ENCODE measurements at places on chromosomes 4 and X.

GRCh38 chr4:121991968-121992367 is 40.1 kb upstream of the TRPC3 start:
- DNase-seq = no peak

GRCh38 chrX:1591863-1592469 is 562 bp downstream of the AKAP17A start:
- DNase-seq = no peak

DNA sequence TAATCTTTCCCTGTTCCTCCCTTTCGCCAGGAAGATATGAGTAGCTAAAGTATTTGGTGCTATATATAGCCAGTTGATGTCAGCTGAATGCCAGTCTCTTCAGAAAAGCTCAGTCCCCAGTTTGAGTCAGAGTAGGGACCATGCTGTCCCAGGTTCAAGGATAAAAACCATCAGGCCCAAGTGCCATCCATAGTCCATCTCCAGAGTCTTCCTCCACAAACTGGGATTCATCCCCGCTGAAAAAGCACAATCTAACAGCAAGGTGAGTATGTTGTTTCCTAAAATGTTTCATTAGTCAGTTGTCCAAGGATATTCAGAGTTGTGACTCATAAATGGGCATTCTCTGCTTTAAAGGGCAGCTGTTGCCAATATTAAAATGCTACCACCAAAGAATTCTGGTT is at the start of gene MYOZ2:
MYOZ2 (plus strand) TSS at position 112 of the 401 bp plus-strand sequence. CDS start 694 bp downstream, outside the sequence.
- no peak for DNase-seq

DNA sequence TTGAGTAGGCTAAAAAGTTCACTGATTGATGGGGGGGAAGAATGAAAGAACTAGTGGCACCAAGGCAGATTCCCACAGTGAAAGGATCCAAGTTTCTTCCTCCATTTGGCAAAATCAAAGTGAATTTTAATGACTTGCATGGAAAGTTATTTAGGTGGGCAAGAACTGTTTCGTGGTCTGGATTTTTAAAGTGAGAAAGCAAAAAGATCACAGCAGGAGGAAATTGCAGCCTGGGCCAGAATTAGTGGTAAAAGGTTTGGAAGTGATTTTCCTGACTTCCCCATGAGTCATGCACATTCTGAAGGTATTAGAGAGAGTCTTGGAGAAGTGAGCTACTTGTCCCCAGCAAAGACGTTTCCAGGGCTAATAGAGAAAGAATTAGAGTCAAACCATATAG is 207.8 kb downstream of the ANTXR2 start:
- DNase-seq = no peak

DNA sequence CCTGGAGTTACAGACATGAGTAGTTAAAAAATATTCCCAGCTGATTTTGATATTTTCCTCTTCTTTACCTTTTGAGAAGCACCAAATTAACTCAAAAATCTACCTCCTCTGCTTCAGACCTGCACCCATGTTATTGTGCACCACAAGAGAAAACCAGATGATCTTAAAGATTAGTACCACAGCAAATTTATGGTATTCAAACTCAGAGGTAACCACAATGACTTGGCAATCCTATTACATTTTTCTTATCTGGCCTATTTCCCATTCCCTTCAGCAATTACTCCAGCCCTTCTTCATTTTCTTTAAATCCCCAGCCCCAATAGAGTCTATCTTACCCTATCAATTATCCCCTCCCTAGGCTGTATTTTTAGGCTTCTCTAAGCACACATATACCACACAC is 535.1 kb downstream of the FAT4 start:
- no peak for DNase-seq

- DNase-seq = peak; percentile 39
Observed at GRCh38 chr4:159018062-159018629, 84.7 kb upstream of the RAPGEF2 start.

- no peak for DNase-seq
Observed at GRCh38 chr4:108829966-108830492, 67.2 kb upstream of the ETNPPL start.

- DNase-seq = no peak
Observed at GRCh38 chrX:151393514-151393913, 3.5 kb upstream of the VMA21 start.

DNA sequence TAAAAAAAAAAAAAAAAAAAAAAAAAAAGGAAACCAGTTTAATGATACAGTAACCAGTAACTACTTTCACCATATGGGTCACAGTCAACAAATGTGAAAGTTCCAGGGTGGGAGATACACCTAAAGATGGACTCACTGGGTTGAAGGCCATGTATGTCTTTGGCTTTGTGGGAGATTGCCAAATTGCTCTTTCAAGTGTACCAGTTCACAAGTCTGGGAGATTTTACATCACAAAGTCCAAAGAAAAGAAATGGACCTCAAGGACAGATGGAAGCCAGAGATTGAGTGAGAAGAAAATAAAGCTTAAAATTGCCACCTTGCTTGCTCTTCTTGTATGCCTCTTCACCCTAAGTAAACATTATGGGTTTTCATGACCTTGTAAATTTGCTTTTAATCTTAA is 65.3 kb downstream of the NHS start:
- no peak for DNase-seq

GRCh38 chr4:112702892-112703291 is 65.9 kb downstream of the LARP7 start:
- DNase-seq = no peak

DNA sequence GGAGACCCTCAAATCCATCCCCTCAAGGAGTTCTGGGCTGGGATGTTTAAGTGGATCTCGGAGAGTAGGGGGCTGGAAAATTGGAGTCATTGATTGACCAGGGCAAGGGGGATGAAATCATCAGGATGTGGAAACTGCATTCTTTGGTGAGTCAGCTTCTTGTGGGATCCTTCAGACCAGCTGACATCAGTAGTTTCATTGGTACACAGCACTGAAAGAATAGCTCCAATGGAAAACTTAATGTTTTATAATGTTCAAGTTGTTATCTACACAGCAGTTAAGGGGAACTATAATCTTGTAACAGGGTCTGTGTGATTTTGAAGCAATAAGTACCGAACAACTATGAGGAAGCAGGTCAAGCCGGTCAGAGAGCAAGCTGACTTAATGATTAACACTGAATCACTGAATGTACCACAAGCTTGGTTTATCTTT is 506.1 kb downstream of the RPA4 start:
- no peak for DNase-seq

DNA sequence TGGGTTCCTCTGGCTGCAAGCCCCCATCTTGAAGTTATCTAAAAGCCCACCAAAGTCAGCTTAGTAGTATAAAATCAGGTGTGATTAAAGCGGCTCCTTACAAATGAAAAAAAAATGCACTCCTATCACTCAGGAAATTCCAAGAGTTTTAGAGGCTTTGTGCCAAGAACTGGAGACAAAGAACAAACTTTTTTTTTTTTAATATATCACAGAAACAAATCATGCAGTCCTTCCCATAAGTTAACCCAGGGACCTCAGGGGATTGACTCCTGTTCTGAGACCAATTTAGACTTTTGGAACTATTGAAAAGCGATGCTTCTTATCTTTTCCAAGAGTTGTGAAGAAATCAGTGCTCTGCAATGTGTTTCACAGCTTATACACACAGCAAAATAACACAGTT is 53.6 kb downstream of the HHIP start:
- DNase-seq = no peak

DNA sequence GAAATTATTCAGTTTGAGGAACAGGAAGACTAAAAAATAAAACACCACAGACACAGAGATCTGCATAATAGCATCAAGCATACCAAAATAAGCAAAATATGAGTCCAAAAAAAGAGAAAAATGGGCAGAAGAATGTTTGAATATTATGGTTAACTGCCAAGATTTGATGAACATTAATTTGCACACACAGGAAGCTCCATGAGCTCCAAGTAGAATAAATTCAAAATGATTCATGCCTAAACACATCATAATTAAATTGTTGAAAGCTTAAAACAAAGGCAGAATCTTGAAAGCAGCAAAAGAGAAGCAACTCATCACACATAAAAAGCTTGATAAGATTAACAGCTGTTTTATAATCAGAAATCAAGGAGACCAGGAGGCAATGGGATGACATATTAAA is 156.6 kb upstream of the ARSJ start:
- no peak for DNase-seq

DNA sequence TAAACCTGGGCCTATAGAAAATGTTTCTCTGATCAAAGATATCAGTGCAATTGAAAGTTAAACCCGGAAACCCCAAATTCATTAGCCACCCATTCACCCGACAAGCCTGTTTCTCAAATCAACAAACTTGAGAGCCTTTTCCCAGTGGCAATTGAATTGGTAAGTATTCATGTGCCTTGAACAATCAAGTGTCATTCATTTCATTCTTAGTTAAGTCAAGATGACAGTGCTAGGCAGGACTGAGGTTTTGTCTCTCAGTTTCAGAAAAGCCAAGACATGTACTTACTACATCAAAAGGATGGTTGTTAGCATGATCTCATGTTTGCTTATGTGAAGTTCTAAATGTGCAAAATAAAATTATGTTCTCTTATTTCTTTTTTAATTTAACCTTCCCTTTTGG is 32.3 kb downstream of the CC2D2A start:
- DNase-seq = no peak

DNA sequence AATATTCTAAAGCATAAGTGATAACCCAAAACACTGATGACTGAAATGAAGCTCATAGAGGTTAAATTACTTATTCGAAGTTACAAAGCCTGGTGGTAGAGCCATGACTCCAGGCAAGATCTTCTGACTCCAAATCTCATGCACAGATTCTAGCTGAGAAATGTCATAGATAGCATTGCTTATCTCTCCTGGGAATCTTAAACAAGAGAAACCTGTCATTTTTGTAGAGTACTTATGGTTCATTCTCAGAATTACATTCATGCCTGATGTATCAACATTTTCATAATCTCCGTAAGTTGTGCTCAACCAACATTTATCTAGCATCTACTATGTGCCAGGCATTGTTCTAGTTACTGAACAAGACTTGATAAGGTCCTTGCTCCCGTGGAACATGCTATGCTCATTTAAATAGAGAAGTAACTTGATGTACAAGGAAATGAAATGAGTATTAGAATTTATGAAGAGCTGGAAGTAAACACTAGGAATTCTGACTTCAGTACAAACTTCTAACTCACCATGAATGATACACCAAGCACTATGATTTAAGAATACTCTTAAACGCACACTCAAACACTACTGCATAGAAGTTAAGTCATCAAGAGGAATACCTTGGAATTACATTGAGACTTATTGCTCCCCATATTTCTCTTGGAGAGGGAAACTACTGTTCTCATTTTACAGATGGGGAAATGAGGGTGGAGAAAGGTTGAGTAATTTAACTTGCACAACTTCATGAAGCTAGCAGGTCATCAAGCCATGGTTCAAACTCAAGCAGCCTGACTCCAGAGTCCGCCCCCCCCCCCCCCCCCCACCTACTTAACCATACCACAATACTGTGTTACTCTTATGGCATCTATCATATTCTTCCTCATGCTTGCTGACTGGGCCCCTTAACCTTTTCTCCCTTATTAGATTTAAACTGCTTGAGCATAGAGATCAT is 45.4 kb downstream of the MBNL3 start:
- DNase-seq = no peak

GRCh38 chr4:184472614-184473498 is 1.5 kb downstream of the IRF2 start:
- DNase-seq = peak; percentile 1

DNA sequence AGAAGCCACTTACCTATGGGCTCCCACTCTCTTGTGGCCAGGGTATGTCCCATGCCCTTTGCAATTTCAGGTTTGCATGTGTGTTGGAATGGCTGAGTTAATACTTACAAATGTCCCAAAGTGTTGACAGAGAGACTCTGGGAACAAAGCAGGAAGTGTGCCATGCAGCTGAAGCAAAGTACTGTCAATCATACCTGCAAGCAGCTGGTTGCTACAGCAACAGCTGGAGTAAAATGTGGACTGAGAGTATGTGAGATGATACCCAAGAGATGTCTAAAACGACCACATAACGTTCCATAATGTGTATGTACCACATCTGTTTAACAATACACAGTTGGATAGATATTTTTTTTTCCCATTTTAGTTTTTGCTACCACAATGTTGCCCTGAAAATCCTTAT is 82.8 kb upstream of the CAMK2D start:
- no peak for DNase-seq

GRCh38 chr4:141158219-141158618 is 24.9 kb upstream of the RNF150 start:
- DNase-seq = no peak

Measured in NCI-H2171 (cell line).